NCI-H1048 (cell line): ENCODE measurements at places on chromosomes 4 and X.

- DNase-seq, result no peak
These were observed 2542.7 kb downstream of the PCDH7 start for GRCh38 chr4:33262824-33263223.

GRCh38 chr4:99324979-99325378 lies 3.8 kb upstream of the ADH1B start:
- no peak for DNase-seq

DNA sequence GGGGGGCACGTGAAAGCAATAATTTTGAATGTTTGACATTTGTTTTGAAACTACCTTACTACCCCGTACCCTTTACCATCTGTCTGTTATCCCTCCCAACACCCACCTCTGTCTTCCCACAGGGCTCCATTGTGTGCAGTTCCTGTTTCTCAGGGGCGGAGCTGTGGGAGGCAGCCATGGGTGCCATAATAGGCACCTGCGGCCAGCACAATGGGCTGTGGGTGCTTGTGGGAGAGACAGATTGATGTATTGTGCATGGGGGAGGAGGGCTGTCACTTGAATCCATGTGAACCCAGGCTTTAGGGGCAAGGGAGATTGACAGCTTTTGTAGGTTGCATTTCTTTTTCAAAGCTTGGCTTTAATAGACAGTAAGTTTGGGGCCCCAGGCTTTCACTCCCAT lies 122.6 kb upstream of the CXorf66 start:
- DNase-seq, result no peak

- no peak for DNase-seq
These were observed 10.6 kb upstream of the INTS6L start for GRCh38 chrX:135509885-135510284.

DNA sequence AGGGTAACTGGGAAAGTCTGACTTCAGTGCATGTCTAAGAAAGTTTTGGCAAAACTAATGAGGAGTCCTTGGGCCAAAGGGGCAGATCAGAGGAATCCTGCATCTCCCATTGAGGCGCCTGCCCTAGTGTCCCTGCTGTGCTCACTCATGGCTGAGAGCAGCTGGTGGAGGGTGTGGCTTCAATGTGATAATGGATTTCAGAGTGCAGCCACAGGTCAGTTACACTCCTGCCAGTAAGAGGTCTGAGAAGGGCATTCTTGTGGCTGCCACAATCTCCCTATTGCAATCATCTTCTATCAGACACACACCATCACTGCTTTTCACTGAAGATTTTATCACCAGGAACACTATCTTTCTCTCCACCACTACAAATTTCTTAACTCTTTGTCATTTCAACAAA lies 457.1 kb downstream of the MID1IP1 start:
- DNase-seq, result no peak

GRCh38 chr4:94711635-94712034 lies 46.1 kb upstream of the BMPR1B start:
- DNase-seq, result no peak

DNA sequence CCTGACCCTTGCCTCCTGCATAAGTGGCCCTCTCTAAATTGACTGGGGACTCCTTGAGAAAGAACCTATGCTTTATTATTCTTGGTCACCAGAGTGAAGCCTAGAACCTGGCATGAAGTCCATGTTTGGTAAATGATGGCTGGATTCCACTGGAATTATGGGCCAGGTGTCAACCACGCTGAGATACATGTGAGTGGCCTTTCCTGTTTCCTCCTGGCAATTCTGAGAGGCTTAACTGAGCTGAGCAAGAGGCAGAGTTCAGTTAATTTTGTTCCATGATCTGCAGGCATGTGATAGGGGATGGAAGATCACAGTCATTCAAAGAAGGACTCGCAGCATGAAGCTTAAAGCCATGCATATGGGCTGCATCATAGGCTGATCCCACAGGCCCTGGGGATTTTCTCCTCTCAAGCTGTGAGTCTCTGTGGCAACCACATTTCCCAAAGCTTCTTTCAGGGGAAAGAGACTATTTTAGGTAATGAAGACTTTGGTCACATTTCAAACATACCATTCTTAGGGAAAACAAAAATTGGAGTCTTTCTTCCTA lies 69.4 kb upstream of the CLNK start:
- no peak for DNase-seq

DNA sequence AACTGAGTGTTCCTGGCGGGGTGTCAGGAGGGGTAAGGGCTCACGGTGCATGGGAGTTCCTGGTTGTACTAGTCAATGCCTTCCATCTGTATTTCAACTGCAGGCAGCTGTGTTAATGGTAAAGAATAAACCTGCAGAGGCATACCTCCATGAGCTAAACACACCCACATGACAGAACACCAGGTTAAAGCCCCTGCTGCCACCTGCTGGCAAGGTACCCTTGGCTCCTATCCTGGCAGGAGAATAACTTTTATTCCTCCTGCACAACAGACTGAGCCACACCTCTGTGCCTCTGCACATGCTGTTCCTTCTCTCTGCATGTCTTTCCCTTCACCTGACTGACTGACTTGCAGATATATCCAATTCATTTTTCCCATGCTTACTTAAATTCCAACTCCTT lies 11.1 kb downstream of the ITIH6 start:
- no peak for DNase-seq

DNA sequence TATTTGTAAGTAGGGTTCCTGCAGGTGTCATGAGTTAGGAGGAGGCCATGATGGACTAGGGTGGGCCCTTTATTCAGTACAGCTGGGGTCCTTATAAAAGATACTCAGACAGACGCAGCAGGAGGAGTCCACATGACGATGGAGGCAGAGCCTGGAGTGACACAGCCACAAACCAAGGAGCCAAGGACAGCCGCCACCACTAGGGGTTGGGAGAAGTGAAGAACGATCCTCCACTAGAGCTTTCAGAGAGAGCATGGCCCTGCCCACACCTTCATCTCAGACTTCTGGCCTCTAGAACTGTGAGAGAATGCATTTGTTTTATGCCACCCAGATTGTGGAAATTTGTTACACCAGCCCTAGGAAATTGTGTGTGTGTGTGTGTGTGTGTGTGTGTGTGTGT lies 31.1 kb downstream of the JAKMIP1 start:
- DNase-seq, result no peak

DNA sequence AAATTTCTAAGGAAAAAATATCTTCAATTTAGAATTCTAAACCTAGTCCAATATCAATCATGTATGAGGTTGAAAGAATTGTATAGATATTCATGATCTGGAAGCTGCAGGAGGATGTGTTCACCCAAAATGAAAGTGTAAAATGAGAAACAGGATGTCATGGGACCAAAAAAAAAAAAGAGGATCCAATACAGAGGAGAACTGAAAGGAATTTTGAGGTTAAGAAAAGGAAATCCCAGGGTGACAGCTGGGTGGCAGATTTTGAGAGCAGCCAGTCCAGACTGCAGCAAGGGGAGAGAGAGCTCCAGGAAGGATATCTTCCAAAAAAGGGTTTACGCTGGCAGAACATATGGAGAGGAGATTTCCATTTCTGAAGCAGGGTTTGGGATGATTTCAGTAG lies 38.9 kb downstream of the TLR10 start:
- no peak for DNase-seq

DNA sequence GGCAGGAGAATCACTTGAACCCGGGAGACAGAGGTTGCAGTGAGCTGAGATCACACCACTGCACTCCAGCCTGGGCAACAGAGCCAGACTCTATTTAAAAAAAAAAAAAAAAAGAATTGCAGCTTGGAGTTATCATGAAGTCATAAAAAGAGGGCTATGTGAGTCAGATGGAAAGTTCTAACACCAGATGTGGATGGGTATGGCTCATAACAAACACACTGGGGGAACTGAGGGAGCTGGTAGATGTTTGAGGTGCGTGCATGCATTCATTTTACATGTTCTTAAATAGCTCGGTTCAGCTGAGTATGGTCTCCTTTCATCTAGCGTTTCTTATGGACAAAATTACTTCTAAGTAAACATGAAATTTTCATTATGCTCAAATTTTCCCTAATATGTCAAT lies 11.7 kb downstream of the TRMT2B start:
- no peak for DNase-seq

GRCh38 chrX:101986586-101986985 lies 54.8 kb upstream of the ZMAT1 start:
- no peak for DNase-seq

DNA sequence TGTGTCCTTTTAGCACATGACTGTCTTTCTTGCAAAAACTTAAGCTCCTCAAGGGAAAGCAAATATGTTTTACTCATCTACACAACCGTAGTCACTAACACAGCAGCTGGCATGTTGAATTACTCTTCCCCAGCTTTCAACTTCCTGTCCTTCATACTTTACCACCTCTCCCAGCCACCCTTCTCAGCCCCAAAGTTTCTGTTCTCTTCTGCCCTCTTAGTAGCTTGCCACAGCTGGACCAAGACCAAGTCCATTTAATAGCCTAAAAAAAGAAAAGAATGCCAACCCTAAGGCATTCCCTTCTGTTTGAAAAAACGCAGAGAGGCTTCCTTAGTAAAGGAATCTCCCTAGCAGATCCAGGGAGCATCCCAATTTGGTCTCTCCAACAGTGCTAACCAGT lies 36.8 kb downstream of the SRPX2 start:
- DNase-seq, result no peak

GRCh38 chrX:39631276-39632229 lies 466.2 kb downstream of the BCOR start:
- no peak for DNase-seq

DNA sequence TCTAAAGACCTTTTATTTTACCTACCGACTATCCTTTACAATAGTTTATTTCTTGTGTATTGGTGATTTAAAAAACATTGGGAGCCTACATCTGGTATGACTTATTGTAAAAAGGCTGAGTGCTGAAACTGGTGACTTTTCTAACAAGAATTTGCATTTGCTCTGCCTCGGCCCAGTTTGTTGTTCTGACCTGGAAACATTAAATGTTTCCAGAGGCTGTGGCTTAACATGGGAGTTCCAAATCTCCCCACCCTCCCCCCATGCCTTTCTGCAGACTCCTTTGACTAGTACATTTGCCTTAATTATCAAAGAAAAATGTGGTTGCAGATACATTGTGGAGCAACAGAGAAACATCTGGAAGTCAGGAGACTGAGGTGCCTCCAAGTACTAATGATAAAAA lies 39.8 kb downstream of the SPCS3 start:
- DNase-seq, result no peak

GRCh38 chrX:39828971-39829370 lies 268.8 kb downstream of the BCOR start:
- DNase-seq, result no peak
